Astrocyte of the hippocampus (primary cell): ENCODE measurements at places on chromosomes 6 and 20.

- peak; percentile 75 for DNase-seq
Observed at GRCh38 chr20:5504061-5504739, 187.4 kb upstream of the PROKR2 start.

DNA sequence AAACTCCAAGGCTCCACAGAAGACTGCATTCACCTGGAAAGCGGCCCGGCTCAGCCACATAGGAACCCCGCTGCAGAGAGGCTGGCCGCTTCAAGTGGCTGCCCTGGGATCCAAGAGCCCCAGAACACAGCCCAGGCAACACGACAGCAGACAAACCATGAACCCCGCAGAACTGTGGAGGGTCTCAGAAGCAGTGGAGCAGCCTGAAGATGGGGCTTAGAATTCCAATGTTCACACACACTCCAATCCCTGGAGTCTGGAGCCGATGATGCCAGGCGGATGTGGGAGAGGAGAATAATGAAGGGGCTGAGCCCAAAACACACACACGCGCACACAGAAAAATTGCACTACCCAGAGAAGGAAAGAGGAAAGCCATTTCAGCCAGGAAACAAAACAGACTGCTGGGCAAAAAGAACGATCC is 52.4 kb downstream of the NINL start:
- no peak for DNase-seq

GRCh38 chr6:14612016-14612980 is 494.7 kb downstream of the CD83 start:
- peak; percentile 33 for DNase-seq

- DNase-seq = no peak
Observed at GRCh38 chr20:63156221-63156671, 59.7 kb downstream of the YTHDF1 start.

GRCh38 chr20:31664696-31665354 is 27.1 kb downstream of the COX4I2 start:
- no peak for DNase-seq

DNA sequence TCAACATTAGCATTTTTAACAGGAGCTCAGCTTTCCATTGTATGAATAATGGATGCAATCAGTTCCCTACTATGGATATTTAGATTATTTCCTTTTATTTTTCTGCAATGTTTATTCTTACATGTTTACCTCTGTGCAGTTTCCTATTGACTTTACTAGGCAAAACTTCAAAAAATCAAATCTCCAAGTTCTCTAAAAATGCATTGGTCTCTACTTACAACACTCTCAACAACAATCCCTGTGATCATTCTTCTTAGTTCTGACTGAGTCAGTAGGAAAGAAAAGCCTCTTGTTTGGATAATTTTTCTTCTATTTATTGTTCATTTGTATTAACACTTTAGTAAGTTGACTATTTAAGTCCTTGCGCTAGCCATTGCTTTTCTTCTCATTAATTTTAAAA is 126.1 kb downstream of the KIF13A start:
- no peak for DNase-seq

DNA sequence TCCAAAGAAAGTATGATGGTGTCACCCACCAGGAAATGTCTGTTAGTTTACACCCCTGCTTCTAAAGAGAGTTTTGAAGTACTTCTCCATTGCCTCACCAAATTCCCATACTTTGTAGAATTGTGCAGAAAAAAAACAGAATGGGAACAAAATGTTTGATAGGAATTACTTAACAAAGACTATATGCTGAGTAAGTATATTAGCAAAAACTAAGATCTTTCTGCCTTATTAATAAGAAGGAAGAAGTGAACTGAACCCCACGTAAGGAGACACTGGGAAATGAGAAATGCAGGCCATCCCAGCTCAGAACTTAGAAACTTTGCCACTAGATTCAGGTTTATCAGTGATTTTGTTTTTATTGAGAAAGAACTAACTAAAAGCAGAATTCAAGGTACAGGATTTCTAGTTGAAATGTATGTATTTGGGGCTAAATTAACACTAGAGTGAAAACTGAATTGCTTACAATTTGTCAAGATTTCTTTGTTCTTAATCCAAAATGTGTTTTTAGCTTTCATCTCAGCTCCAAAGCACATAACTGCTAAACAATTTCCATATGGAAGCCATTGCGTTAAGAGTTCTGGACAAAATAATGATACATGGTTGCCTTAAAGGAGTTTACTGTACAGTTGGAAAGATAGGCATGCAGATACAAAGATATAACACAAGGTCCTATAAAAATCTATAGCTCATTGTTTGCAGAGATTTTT is 102.7 kb upstream of the BMP5 start:
- no peak for DNase-seq

- no peak for DNase-seq
Observed at GRCh38 chr6:157695301-157696040, 127.6 kb upstream of the SNX9 start.

DNA sequence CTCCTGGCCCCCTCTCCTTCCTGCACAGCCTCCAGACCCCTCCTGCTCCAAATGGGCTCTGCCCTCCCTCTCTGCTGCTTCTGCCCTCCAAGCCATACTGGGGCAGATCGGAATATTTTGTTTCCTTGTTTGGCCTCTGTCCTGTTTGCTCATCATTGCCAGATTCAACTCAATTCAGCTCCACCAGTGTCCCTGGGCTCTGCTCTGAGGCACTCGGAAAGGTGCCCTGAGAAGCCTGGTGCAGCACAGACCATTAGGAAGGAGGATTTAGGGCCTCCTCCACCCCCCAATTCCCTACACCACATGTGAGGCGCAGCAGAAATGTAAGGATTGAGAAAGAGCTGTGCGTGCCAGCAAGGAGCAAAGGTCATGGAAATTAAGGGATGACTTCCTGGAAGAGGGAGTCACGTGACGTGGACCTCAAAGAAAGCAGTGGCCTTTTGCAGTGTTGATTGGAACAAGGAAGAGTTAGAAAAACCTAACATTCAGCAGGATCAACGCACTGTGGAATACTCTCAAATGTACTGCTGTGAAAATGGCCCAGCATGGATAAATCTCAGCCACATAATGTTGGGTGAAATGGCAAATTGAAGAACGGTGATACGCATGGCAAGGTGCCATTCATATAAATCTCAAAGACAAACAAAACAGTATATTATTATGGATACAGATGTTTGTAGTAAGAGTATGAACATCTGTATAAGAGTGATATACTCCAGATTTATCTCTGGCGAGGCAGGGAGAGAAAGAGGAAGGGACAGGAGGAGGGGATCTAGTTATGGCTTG is 229.5 kb upstream of the RNF24 start:
- no peak for DNase-seq

DNA sequence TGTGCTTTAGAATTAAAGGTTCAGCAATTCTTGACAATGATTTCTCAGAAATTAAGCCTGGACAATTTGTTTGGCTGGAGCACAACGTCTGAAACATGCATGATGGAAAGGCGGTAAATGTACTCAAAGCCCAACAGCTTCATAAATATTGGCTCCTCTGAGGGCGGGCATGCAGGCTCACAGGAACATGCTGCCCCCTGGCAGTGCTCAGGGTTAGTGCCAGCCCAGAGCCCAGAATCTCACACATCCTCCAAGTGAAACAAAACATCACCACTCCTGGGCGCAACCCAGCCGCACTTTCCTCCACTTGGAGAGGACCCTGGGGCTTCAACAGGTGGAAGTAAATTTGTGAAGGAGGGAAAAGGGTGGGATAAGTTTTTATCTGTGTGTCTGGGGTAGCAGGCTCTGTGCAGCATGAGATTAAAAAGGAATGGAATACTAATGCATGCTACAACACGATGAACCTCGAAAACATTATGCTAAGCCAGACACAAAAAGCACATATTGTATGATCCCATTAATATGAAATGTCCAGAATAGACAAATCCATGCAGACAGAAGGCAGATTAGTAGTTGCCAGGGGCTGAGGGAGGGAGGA is 54.1 kb upstream of the PTPRT start:
- peak; percentile 17 for DNase-seq

DNA sequence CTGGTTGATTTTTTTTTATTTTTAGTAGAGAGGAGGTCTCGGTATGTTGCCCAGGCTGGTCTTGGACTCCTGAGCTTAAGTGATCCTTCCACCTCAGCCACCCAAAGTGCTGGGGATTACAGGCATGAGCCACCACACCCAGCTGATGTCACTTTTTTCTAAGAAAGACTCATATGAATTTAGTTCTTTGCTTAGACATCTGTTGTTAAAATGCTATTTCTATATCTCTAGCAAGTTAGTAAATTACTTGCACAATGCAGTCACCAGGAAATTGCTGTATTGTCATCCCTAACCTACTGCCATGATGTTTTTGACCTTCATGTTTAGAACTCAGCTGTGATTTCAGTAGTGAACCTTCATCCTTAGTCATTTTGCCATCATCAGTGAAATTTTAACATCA is 5.7 kb downstream of the KDM1B start:
- no peak for DNase-seq

GRCh38 chr20:21395666-21396598 is 1.4 kb downstream of the NKX2-4 start:
- peak; percentile 40 for DNase-seq

DNA sequence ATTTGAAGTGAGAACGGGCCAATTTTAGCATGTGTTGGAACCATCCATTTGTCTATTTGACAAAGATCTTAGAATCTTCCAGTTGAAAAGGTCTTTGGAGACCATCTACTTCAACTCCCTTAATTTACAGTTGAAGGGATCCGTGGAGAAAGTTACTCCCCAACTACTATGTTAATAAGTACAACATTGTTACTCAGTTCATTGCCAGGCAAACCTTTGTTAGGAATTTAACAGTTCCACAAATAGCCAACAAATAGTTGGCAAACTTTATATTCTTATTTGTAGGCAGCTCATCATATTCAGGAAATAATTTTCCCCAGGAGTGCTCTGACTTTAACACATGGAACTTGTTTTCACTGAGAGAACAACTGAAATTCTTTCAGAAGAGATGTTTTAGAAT is 81.0 kb upstream of the FLRT3 start:
- DNase-seq = no peak

GRCh38 chr20:36273414-36274180 is 32.5 kb upstream of the DLGAP4 start:
- peak; percentile 28 for DNase-seq

DNA sequence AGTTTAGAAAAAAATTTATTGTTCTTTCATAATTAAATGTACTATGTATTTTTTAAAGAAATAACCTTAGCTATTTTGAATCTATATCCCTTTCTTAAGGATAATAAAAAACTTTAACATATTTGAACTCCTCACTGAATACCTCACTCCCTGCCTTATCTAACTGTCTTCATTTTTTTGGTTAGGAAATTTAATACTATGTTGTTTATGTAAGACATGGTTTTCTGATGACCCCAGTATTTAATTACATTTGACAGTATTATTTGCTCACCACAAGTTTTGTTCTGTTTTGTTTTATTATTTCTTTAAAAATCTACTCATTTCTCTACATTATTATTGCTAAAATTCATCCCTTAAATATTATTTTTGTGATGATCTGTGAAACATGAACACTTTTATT is 394.4 kb upstream of the ADGRB3 start:
- DNase-seq = no peak

DNA sequence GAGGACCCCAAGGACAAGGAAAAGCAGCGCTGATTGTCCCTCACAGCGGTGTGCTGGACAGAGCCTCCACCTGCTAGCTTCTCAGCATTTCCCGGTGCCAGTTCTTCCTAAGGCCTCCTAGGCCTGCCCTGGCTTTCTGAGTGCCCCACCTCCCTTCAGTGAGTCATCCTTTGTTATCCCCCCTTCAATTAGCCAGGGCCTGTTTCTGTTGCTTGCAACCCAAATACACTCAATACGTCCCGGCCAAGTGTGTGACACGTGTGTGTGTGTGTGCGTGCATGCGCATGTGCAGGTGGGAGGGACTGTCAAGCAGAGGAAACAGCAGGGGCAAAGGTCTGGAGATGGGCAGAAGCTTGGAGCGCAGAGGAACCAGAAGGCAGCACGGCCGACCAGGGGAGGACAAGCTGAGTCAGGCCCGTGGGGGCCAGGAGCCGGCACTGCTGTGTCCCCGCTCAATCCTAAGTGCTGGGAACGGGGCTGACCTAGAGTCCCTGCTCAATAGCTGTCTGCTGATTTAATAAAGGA is 159.8 kb downstream of the PREX1 start:
- peak; percentile 72 for DNase-seq

DNA sequence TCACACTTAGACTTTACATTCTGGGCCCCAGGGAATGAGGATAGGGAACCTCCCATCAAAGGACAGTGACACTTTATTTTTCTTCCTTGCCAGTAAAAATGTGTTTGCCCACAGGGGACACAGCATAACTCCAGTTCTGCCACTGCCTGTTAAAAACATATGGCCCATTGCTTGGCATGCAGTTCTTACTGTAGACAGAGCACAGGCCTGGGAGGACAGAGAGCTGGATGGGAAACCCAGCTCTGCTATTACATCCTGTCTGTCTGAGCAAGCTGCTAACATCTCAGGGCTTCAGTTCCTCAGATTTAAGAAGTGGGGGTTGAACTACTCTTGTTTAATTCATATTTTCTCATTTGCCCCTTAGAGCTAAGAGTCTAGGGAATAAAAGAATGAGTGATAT is 120.2 kb downstream of the AKAP7 start:
- DNase-seq = no peak

DNA sequence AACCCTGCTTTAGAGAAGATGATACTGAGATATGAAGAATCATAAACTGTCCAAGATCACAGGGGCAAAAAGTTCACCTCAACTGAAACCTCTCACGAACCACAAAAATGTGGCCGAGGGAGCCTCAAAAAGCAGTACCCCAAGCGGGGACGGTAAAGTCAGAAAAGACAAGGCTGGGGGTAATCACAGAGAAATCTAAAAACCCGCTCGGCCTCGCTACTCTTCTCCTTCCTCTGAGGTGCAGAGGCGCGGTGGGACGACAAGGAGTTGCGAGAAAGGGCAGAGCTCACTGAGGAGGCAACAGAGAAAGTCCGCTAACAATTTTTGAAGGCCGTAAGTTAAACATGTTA is 356 bp upstream of the IRAK1BP1 start:
- no peak for DNase-seq

DNA sequence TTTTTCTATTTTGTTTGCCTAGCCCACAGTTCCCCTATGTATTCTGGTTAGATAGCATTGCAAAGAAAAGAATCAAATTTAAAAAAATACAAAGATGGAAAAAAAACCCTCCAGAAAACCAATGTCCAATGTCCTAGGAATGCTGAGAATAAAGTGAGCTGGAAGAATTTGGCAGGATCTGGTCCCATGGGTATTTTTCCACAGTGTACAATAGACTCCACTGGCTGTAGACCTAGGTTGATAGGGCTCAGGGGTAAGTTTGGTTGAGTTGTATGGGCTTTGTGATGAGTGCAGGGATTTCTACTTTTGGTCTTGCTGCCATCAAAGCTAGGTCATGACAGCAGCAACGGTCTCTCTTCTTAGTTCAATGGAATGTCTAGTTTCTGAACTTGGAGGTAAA is 41.5 kb downstream of the SLC22A2 start:
- no peak for DNase-seq

GRCh38 chr6:2485116-2485515 is 239.7 kb upstream of the GMDS start:
- DNase-seq = no peak

- no peak for DNase-seq
Observed at GRCh38 chr6:157937916-157938315, 43.7 kb upstream of the SYNJ2 start.

DNA sequence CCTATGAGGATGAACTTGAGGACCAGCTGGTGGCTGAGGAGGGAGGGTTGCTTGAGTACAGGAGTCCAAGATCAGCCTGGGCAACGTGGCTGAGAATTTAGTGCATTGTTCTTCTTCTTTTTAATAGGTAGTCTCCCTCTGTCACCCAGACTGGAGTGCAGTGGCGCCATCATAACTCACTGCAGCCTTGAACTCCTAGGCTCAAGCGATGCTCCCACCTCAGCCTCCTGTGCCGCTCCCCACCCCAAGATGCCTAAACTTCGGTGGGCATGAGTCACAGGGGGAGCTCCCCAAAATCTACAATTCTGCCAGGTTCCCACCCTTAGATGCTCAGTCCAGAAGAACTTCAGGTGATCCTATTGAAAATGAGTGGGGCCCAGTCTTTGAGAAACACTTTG is 21.4 kb downstream of the FAM50B start:
- no peak for DNase-seq
